ENCODE measurements at places on chromosomes 2 and 18.

DNA sequence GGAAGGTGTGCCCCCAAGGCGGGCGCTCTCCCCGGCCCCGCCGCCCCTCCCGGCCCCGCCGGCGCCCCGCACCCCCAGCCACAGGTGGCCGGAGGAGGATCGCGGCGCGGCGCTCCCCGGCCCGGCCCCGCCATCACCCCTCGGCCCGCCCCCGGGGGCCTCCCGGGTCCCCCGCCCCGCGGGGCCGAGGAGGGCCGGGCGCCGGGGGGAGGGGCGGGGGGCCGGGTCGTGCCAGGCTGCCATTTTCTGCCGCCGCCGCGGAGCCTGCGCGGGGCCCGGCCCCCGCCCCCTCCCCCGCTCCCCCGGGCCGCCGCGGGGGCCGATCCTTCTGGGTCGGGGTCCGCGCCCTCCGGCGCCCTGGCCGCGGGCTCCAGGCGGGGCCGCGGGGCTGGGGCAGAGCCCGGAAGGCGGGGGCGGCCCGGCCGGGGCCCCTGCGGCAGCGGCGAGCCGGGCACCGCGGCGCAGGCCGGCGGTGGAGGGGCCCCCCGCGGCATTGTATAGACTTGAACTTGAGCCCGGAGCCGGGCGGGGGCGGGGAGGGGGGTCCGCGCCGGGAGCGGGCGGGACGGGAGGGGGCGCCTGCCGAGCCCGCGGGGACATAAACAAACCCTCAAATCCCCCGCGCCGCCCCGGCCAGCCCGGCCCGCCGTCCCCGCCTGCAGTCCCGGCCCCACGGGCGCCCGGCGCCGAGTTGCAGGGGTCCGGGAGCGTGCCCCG lies 556 bp downstream of the DNMT3A start:
- H3K4me3 ChIP-seq: no peak overlapping the region
- peak overlapping the region; percentile 84 for H3K27ac ChIP-seq
- no peak for DNase-seq
- no peaks in the 10 kb centered on the region for H3K27me3 ChIP-seq
- H3K36me3 ChIP-seq: no peaks in the 10 kb centered on the region

DNA sequence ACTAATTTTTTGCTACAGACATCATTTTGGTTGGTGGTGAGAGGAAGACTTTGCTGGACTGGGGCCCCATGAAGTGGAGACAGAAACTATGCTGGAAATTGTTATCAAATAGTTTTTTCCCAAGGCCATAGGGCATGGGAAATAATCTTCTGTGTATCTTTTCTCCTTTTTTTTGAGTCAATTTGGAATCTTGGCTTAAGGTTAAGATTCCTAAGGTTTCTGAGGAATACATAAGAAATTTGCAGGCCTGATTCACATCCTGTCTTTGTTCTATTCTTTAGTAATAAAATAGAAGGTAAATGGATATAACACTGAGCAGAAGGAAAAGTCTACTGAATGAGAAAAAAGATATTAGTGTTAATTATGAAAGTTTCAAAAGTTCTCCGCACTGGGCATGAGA lies 16.6 kb downstream of the SMC6 start:
- H3K4me1 ChIP-seq: no peaks in the 10 kb centered on the region
- DNase-seq: no peak
- H3K27ac ChIP-seq: no peak overlapping the region

DNA sequence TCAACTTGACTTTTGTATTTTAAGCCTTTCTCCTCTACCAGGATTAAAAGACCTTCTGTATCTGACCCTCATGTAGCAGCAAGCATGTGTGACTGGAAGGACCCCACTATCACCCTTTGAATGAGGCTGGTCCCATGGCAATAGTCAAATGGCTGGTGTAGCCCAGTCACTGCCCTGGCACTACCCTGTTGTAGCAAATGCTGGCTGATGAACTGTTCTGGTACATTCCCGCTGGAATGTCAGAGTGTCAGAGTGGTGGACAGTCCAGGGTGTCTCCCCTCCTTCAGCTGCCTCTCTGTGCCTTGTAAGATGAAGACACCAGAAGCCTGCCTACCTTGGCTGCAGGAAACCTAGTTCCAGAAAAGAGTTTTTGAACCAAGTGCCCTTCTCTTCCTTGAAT lies 115.7 kb downstream of the ACKR3 start:
- no peak for DNase-seq
- H3K27ac ChIP-seq: no peak overlapping the region
- H3K27me3 ChIP-seq: no peaks in the 10 kb centered on the region
- H3K4me1 ChIP-seq: no peaks in the 10 kb centered on the region

- no peaks in the 10 kb centered on the region for H3K4me1 ChIP-seq
- no peaks in the 10 kb centered on the region for H3K36me3 ChIP-seq
- H3K27ac ChIP-seq: no peak overlapping the region
- H3K27me3 ChIP-seq: no peaks in the 10 kb centered on the region
Measured at GRCh38 chr2:1989216-1989615, 244.9 kb upstream of the PXDN start.

GRCh38 chr2:28333606-28334526 lies 58.8 kb upstream of the FOSL2 start:
- H3K27me3 ChIP-seq: no peaks in the 10 kb centered on the region
- H3K27ac ChIP-seq: peak overlapping the region; percentile 8
- no peak overlapping the region for H3K4me3 ChIP-seq
- no peak for DNase-seq
- no peaks in the 10 kb centered on the region for H3K36me3 ChIP-seq
- H3K4me1 ChIP-seq: peaks cover 15% of the 10 kb centered on the region

- H3K4me3 ChIP-seq: no peak overlapping the region
- no peaks in the 10 kb centered on the region for H3K36me3 ChIP-seq
- no peaks in the 10 kb centered on the region for H3K4me1 ChIP-seq
- H3K27me3 ChIP-seq: no peaks in the 10 kb centered on the region
- DNase-seq: no peak
Measured at GRCh38 chr2:106098081-106098480, 96.0 kb downstream of the UXS1 start.

DNA sequence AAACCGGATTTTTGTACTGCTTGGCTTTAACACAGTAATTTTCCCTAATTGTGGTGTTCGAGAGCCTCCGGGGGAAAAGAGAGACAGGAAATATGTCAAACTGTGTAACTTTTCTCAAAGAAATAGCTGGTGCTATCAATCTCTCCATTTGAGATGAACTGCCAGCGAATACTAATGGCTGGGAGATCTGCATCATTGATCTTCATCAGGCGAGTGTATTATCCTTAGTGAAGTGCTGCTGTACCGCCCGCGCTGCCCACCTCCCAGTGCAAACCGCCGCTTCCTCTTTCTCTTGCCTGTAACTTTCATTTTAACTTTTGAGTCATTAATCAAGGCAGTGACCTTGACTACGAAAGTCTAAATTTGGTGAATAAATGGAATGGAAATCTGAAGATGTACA lies 246.1 kb upstream of the ST6GAL2 start:
- no peaks in the 10 kb centered on the region for H3K36me3 ChIP-seq
- no peak overlapping the region for H3K27ac ChIP-seq
- no peak overlapping the region for H3K4me3 ChIP-seq
- H3K4me1 ChIP-seq: no peaks in the 10 kb centered on the region

DNA sequence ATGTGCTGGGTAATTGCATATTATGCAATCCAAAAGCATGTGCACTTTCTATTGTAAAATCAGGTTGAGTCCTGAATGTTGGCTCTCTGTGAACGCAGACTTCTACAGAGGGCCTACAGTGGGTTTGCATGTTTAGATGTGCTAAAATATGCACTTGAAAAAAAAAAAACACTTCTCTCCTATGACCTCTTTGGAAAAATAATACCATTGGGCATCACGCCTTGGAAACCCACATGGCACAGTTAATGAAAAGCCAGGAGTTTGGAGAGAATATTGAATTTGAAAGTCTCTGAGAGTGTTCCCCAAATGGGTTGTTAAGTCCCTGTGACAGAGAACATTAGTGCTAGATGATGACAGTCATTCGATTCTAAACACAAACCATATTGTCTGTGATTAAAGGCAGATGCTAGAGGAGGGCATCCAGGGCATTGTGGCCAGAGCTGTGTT lies 710.4 kb upstream of the PIK3C3 start:
- no peak for DNase-seq
- no peaks in the 10 kb centered on the region for H3K36me3 ChIP-seq
- no peaks in the 10 kb centered on the region for H3K4me1 ChIP-seq
- H3K27me3 ChIP-seq: no peaks in the 10 kb centered on the region
- no peak overlapping the region for H3K27ac ChIP-seq
- H3K4me3 ChIP-seq: no peak overlapping the region

DNA sequence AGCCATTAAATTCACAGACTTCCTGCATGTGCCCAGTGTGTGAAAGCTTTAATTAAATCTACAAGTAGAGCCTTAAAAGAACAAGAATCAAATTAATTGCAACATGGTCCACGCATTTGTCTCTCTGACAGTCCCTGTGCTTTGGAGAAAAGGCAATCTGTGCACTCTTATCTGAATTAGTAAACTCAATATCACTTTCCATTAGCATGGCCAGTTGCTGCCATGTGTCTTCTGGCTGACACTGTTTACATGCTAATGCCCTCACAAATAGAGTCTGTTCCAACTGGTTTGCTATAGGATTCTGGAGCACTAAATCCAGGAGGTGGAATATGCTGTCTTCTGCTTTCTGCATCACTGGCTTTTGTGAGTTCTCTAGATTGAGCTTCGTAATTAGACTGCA lies 434.5 kb upstream of the RAB12 start:
- H3K4me1 ChIP-seq: peaks cover 18% of the 10 kb centered on the region
- no peak overlapping the region for H3K4me3 ChIP-seq
- H3K27ac ChIP-seq: peak overlapping the region; percentile 57
- no peaks in the 10 kb centered on the region for H3K27me3 ChIP-seq

DNA sequence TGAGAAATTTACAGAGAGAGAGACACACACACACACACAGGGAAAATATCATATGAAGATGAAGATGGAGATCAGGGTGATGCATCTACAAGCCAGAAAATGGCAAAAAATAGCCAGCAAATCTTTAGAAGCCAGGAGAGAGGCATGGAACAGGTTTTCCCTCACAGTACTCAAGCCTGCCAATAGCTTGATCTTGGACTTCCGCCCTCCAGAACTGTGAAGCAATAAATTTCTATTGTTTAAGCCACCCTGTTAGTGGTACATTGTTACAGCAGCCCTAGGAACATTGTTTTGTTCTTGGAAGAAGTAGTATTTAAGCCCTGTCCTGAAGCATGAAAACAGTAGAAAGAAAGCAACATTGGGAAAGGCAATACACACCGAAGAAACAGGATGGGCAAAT lies 292.0 kb upstream of the LRP1B start:
- no peaks in the 10 kb centered on the region for H3K4me1 ChIP-seq
- H3K36me3 ChIP-seq: no peaks in the 10 kb centered on the region
- H3K4me3 ChIP-seq: no peak overlapping the region
- no peak overlapping the region for H3K27ac ChIP-seq

DNA sequence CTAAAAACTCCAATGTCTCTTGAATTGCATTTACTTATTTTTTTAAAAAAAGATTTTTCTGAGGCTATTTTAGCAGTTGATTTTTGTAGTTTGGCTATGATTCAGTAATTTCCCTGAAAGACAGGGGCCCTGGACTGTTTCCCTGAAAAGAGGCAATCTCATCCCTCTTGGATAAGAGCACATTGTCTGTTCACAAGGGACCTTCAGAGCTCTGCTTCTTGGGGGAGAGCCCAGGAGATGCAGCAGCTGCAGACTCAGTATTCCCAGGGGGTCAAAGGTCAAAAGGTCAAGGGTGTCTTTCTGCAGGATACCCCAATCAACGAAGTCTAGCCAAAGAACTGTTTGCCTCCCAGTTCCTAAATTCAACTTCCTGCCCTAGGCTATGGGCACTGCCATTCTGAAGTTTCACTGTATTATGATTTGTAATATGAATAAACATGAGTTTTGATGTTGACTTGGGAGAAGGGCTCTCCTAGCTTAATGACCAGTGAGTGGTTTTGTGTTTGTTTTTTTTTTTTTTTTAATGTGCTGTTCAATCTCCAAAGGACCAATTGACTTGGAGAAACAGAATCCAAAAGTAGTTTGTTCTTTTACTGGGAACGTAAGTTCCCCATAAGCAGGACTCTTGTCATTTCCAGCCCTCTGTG lies 157.0 kb upstream of the SERPINE2 start:
- DNase-seq: peak; percentile 80
- H3K27ac ChIP-seq: no peak overlapping the region
- no peak overlapping the region for H3K4me3 ChIP-seq
- no peaks in the 10 kb centered on the region for H3K27me3 ChIP-seq

GRCh38 chr2:10914272-10914693 lies 2.5 kb downstream of the KCNF1 start:
- H3K27me3 ChIP-seq: no peaks in the 10 kb centered on the region
- no peak overlapping the region for H3K4me3 ChIP-seq
- H3K27ac ChIP-seq: no peak overlapping the region
- DNase-seq: no peak
- no peaks in the 10 kb centered on the region for H3K4me1 ChIP-seq

GRCh38 chr2:24785671-24786321 lies 7.4 kb downstream of the PTRHD1 start:
- no peaks in the 10 kb centered on the region for H3K4me1 ChIP-seq
- no peaks in the 10 kb centered on the region for H3K27me3 ChIP-seq

DNA sequence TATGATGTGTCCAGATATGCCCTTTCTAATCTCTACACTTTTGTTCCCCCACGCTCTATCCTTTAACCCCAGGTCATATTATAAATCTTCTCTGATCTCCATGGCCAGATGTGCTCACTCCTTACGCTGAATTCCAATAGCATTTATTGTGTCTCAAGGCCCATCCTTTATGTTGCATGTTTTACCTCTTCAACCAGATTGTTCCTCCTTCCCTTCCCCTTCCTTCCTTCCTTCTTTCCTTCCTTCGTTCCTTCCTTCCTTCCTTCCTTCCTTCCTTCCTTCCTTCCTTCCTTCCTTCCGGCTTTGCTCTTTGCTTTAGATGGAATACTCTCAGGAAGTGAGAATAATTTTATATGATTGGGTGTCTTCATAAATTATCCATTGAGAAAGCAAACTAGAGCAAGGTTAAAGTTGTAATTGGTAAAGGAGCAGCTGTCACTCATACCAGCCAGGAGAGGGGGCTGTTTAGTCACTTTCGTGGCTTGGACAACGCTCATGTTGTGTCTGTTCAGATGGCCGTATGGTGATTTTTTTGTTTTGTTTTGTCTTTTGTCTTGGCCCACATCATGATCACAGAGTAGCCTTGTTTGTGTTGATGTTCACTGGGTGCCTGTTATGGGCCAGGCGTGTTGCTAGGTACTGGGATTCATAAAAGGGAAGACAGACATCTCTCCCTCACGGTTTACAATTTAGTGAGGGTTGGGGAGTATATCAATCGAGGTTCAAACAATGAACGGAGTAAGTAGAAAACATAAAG lies 68.0 kb downstream of the DAW1 start:
- no peaks in the 10 kb centered on the region for H3K36me3 ChIP-seq
- H3K4me1 ChIP-seq: no peaks in the 10 kb centered on the region
- DNase-seq: peak; percentile 21
- no peaks in the 10 kb centered on the region for H3K27me3 ChIP-seq
- no peak overlapping the region for H3K27ac ChIP-seq
- no peak overlapping the region for H3K4me3 ChIP-seq

DNA sequence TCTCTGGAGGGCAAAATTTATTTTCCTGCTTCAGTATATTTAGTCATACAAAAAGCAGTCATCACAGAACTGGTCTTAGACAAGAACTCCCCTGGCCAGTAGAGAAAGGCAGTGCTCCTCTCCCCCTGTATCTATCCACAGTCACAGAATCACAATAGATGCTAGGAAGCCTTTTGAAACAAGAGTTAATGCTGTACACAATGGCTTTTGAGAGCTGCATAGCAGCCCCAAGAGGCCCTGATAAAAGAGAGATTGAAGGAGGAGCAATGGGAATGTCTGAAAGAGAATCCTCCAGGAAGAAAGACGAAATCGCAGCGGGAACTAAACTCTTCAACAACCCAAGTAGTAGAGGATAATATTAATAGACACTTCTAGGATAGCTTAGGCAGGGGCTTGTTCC lies 330.2 kb downstream of the RBM43 start:
- no peak overlapping the region for H3K4me3 ChIP-seq
- H3K36me3 ChIP-seq: no peaks in the 10 kb centered on the region
- DNase-seq: no peak
